ENCODE measurements at places on chromosomes 16 and 17. TPM values are rescaled to one million over a fixed set of nuclear protein-coding genes. Genes with fewer than 3 reads are reported as not detected.
A peak's percentile ranks its signal among the peaks of the same experiment; 100 is the strongest.

- peaks cover 36% of the 10 kb centered on the region for H3K4me1 ChIP-seq
- peaks cover 13% of the 10 kb centered on the region for H3K36me3 ChIP-seq
- no peak overlapping the region for H3K27ac ChIP-seq
Measured at GRCh38 chr17:64778240-64779097, 116.4 kb upstream of the SMURF2 start.

GRCh38 chr16:66717112-66717675 lies 20.7 kb upstream of the CMTM4 start:
- H3K27ac ChIP-seq: no peak overlapping the region
- H3K27me3 ChIP-seq: no peaks in the 10 kb centered on the region
- no peak overlapping the region for H3K4me3 ChIP-seq
- peaks cover 4% of the 10 kb centered on the region for H3K36me3 ChIP-seq
- no peaks in the 10 kb centered on the region for H3K4me1 ChIP-seq

DNA sequence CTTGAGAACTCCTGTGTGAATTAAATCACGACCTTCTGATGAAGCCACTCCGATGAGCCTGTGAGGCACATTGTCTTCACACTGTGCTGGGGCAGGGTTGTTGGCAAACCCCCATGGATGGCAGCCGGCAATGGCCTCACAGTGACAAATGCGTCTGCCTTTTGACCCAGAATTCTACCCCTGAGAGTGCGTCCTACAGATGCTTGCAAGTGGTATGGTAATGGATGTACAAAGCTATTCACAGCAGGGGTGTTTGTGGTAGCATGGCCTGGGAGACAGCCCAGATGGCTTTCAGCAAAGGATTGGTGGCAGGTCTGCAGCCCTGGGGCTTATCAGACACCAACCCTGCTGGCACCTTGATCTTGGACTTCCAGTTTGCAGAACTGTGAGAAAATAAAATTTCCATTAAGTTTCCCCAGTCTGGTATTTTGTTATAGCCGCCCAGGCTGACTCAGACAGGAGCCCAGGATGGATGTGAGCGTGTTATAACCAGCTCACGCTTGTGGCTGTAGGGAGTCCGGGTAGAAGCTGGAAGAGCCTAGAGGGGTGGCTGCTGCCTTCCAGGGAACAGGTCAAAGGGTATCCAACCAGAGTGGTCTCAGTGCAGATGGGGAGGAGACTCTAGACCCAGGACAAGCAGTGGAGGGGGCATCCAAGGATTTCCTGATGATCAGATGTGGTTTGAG lies 10.1 kb downstream of the AFMID start:
- H3K4me3 ChIP-seq: no peak overlapping the region
- no peaks in the 10 kb centered on the region for H3K27me3 ChIP-seq

GRCh38 chr16:1367486-1368174 lies 15.9 kb downstream of the GNPTG start:
- H3K36me3 ChIP-seq: peaks cover 11% of the 10 kb centered on the region
- H3K4me3 ChIP-seq: no peak overlapping the region
- H3K27me3 ChIP-seq: no peaks in the 10 kb centered on the region

GRCh38 chr16:58123896-58124600 lies 5.1 kb downstream of the CFAP20 start:
- no peak overlapping the region for H3K4me3 ChIP-seq
- H3K36me3 ChIP-seq: peaks cover 6% of the 10 kb centered on the region
- peaks cover 59% of the 10 kb centered on the region for H3K4me1 ChIP-seq
- no peaks in the 10 kb centered on the region for H3K27me3 ChIP-seq
- no peak for DNase-seq

- peak overlapping the region; percentile 93 for H3K27ac ChIP-seq
- no peaks in the 10 kb centered on the region for H3K27me3 ChIP-seq
- peak; percentile 75 for DNase-seq
Measured at GRCh38 chr17:56834380-56835263, 671 bp downstream of the DGKE start.

GRCh38 chr16:75351183-75351582 lies 82.1 kb downstream of the CFDP1 start:
- no peaks in the 10 kb centered on the region for H3K4me1 ChIP-seq
- no peak for DNase-seq
- H3K36me3 ChIP-seq: peaks cover 6% of the 10 kb centered on the region
- H3K27me3 ChIP-seq: no peaks in the 10 kb centered on the region
- H3K27ac ChIP-seq: no peak overlapping the region
- H3K4me3 ChIP-seq: no peak overlapping the region

DNA sequence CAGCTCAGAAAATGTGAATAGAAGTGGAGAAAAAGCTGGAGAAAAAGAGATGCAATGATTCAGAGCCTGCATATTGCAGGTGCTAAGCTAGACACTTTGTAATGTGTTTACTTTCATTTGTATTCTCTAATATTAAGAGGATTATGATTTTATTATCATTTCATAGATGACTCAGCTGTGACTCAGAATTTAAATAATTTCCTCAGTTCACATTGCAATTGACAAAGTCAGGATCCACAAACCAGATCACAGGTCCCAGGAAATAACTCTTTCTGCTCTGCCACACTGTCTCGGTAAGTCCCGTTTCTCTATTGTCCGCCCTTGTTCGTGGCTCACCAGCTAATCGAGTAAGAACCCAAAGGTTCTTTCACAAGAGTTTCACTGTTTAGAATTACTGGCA lies 235.4 kb upstream of the MON1B start:
- H3K4me1 ChIP-seq: no peaks in the 10 kb centered on the region
- no peak overlapping the region for H3K27ac ChIP-seq
- no peaks in the 10 kb centered on the region for H3K36me3 ChIP-seq
- H3K4me3 ChIP-seq: no peak overlapping the region

GRCh38 chr17:5211458-5211857 lies 19.8 kb upstream of the ZNF594 start:
- no peak overlapping the region for H3K4me3 ChIP-seq
- H3K27ac ChIP-seq: no peak overlapping the region
- no peak for DNase-seq
- peaks cover 2% of the 10 kb centered on the region for H3K4me1 ChIP-seq
- no peaks in the 10 kb centered on the region for H3K36me3 ChIP-seq
- no peaks in the 10 kb centered on the region for H3K27me3 ChIP-seq

- H3K4me1 ChIP-seq: no peaks in the 10 kb centered on the region
- H3K36me3 ChIP-seq: no peaks in the 10 kb centered on the region
- no peak for DNase-seq
- H3K4me3 ChIP-seq: no peak overlapping the region
Measured at GRCh38 chr17:13044572-13045065, 26.8 kb upstream of the ELAC2 start.

- H3K4me3 ChIP-seq: no peak overlapping the region
- H3K27me3 ChIP-seq: no peaks in the 10 kb centered on the region
- DNase-seq: no peak
- no peak overlapping the region for H3K27ac ChIP-seq
- H3K36me3 ChIP-seq: no peaks in the 10 kb centered on the region
- no peaks in the 10 kb centered on the region for H3K4me1 ChIP-seq
Measured at GRCh38 chr17:71145486-71145885, 975.3 kb upstream of the SOX9 start.

GRCh38 chr17:27856676-27857432 lies 36.3 kb downstream of the LYRM9 start:
- H3K36me3 ChIP-seq: no peaks in the 10 kb centered on the region
- no peak overlapping the region for H3K4me3 ChIP-seq
- H3K27me3 ChIP-seq: peaks cover 7% of the 10 kb centered on the region
- H3K4me1 ChIP-seq: peaks cover 9% of the 10 kb centered on the region
- H3K27ac ChIP-seq: no peak overlapping the region
- no peak for DNase-seq

- H3K4me3 ChIP-seq: no peak overlapping the region
- H3K36me3 ChIP-seq: peaks cover 2% of the 10 kb centered on the region
- peaks cover 8% of the 10 kb centered on the region for H3K27me3 ChIP-seq
- DNase-seq: no peak
- H3K4me1 ChIP-seq: no peaks in the 10 kb centered on the region
- no peak overlapping the region for H3K27ac ChIP-seq
Measured at GRCh38 chr17:32671896-32672295, 185.1 kb downstream of the CDK5R1 start.

DNA sequence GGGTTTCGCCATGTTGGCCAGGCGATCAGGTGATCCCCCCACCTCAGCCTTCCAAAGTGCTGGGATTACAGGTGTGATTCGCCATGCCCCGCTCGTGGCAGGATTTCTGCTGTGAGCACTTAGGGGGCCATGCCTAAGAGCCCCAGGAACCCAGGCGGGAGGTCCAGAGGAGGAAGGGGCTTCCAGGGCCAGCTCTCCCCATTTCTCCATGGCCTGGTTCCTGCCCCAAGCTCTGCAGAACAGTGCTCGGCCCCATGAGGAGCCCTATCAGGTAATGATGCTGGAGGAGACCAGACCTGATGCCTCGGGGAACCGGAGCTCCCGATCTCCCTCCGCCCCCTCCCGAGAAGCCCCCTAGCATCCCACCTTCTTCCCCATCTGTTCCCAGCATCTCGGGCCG lies 53.6 kb downstream of the RMI2 start:
- H3K36me3 ChIP-seq: no peaks in the 10 kb centered on the region
- H3K27ac ChIP-seq: no peak overlapping the region
- no peaks in the 10 kb centered on the region for H3K4me1 ChIP-seq
- no peak overlapping the region for H3K4me3 ChIP-seq
- DNase-seq: no peak

- no peaks in the 10 kb centered on the region for H3K4me1 ChIP-seq
- H3K27me3 ChIP-seq: no peaks in the 10 kb centered on the region
- H3K36me3 ChIP-seq: peaks cover 20% of the 10 kb centered on the region
Measured at GRCh38 chr16:4392382-4393239, 21.0 kb downstream of the VASN start.

Gene GINS2
- total RNA-seq: 49.3 TPM

Gene RARA
- total RNA-seq: 66.6 TPM

Gene ABI3
- total RNA-seq: 58.4 TPM

Gene OR4D1
- total RNA-seq: 0.54 TPM

Gene AURKB
- total RNA-seq: 188 TPM

Gene KIF2B
- total RNA-seq: not detected

Gene EXOC3L1
- not detected for total RNA-seq
